Stimulated activated CD8-positive, alpha-beta memory T cell treated with anti-CD3 and anti-CD28 coated beads, Interleukin-4, amount 100 ng/mL, for 48 hours (primary cell): ENCODE measurements at places on chromosomes 4 and X.

DNA sequence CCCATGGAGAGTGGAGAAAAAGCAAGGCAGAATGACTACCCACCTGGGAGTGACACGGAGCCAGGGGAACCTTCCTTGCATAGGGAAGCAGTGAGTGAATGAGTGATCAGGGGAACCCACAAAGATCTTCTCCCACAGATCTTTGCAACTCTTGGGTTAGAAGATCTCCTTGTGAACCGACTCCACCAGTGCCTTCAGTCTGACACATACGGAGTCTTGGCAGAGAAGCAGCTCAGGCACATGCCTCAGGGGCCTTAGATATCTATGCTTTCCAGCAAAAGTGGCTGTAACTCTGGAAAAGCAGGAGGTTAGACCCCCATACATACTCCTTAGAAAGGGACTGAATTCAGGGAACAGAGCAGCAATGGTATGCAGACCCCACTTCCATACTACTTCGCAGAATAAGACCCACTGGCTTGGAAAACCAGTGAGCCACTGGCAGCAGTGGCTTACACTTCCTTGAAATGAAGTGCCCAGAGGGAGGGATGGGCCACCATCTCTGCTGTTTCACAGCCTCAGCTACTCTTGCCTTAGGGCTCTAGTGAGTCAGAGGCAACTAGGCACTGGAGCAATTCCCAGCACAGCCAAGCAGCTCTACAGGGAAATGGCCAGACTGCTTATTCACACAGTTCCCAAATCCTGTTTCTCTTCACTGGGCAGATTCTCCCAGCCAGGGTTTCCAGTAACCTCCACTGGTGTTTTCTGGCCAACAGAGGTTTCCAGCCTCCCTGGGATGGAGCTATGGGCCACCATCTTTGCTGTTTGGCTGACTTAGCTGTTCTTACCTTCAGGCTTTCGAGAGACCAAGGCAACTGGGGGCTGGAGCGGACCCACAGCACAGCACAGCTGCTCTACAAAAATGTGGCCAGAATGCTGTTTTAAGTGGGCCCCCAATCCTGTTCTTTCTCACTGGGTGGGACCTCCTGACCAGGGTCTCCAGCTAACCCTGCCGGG, 82.8 kb upstream of the TCEAL2 start:
- no peak for DNase-seq

- DNase-seq: no peak
These were observed 281.7 kb downstream of the UNC5C start for GRCh38 chr4:95267081-95267480.

DNA sequence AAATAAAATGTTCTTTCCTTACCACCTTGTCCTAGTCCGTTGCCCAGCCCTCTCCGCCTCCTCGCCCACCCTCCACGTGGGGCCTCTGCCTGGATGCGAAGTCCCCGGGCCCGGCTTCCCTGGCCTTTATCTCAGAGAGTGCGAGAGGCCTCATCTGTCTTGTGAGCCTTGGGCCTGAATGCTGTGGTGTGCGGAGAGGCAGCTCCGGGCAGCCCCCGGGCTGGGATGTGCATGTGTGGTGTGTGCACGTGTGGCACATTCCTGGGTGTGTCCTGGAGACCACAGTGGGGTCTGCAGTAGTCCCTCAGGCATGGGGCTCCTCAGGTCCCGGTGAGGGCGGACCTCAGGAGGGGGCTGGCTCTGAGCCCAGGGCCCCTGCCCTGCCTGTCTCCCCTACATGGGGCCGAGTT, 31.4 kb downstream of the DOK7 start:
- no peak for DNase-seq

DNA sequence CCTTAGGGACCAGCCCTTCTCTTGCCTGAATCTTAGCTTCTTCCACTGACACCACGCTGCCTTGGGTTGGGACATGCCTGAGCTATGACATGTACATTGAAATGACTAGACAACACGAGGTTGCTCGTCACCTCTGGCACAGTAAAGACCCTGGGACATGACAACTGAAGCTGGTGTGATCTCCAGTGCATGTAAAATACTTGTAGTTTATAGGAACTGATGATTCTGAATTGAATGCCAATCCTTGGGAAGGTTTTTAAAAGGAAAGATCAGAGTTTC, 100.7 kb upstream of the PGRMC2 start:
- no peak for DNase-seq

- no peak for DNase-seq
These were observed 42.9 kb upstream of the DDX60 start for GRCh38 chr4:168361365-168362024.

- no peak for DNase-seq
These were observed 486.2 kb downstream of the TRAM1L1 start for GRCh38 chr4:116598980-116599789.

GRCh38 chr4:127419431-127419830, 213.3 kb upstream of the INTU start:
- no peak for DNase-seq

DNA sequence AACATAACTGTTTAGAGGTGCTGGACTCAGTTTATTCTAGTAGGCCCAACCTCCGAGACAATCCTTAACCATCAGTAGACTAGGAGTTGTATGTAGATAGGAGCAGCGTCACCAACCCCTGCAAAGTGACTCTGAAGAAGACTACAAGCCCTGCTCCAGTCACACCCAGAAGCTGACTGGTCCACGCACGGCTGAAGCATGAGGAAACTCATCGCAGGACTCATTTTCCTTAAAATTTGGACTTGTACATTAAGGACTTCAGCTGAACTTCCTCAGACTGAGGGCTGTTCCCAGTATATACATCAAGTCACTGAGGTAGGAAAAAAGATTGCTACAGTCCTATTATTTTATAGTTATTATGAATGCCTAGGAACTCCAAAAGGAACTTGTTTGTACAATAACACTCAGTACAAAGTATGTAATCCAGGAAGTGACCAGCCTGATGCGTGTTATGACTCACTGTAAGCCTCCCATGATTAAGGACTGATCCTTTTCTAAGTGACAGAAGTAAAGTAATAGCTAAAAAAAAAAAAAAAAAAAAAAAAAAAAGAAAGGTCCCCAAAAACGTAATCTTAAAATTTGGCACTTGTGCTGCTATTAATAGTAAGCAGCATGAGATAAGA, 41.6 kb upstream of the UGT2B7 start:
- DNase-seq: no peak

GRCh38 chr4:41795796-41796385, 47.4 kb upstream of the PHOX2B start:
- no peak for DNase-seq

- DNase-seq: no peak
These were observed 85.4 kb downstream of the FAM13A start for GRCh38 chr4:88971536-88971935.

DNA sequence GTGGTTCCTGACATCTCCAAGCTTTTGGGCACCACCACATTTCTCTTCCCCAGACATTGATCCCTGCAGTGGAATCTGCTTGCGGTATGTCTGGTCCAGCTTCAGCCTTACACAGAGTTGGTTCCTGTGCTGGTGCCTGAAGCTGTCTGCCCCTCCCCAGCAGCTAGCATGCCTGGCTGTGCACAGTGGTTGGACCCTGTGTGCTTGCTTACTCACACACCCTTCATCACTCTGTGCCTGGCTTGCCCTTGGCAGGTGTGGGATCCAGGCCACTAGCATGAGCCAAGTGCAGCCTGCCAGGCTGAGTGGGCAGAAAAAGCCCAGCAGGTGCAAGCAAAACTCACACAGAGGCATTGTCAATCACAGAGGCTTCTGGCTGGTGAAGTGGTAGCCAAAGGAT, 473.8 kb downstream of the ACTRT1 start:
- no peak for DNase-seq

DNA sequence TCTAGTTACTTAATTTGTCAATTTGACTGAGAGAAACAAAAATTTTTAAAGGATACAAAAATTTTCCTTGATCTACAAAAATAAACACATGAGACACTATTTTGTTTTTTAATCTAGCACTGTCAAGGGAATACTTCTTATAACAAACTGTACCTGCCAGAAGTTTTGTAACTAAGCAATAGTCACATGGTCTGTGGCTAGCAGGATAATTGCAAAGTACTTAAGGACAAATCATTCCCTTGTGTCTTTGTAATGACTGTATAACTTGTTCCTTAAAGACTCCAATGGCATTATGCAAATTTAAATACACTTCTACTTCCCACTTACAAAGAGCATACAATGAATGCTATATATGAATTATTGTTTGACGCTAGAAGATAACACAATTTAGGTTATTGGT, 25.1 kb upstream of the ANK2 start:
- no peak for DNase-seq

- DNase-seq: no peak
These were observed 64.0 kb downstream of the CCNG2 start for GRCh38 chr4:77220828-77221613.

DNA sequence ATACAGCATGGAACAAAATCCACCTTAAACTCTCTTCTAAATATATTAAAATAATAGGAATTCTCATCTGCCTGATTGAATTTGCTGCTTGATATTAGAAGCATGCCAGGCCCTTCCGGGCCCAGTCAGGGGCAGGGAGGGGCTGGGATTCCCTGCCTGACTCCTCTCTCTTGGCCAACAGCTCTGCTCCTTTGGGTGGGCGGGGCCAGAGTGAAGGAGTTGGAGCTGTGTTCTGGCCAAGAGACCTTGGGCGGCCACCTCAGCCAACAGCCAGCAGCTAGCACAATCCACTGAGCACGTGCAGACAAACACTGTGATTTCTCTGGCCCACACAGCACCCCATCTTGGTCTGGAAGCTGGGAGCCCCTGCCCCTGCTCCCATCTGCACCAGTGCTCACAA, 140.3 kb downstream of the PJA1 start:
- DNase-seq: no peak

GRCh38 chrX:65838674-65839073, 171.2 kb downstream of the MSN start:
- DNase-seq: no peak

- DNase-seq: no peak
These were observed 2.0 kb downstream of the GABRA2 start for GRCh38 chr4:46387956-46388355.
